ENCODE measurements at places on chromosomes 16 and 17.

DNA sequence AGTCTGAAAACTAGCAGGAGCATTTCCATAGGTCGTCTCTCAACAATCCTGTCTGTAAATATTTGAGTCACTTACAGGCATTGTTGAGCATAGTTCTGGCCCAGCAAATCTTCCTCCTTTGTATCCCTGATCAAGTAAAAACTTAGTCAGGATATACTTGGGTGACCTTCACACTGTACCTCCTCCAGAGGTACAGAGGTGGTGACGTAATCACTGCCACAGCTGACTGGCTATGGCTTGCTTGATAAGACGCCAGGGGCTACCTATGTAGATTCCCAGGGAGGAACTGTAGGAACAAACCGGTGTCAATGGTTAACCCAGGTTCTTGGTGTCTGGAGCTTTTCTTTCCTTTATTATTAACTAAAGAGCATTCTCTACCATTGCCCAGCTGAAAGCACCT is at the start of gene KCNJ16:
KCNJ16 (plus strand) TSS at position 270 of the 400 bp plus-strand sequence. CDS start 56,863 bp downstream, outside the sequence.
- DNase-seq: no peak

DNA sequence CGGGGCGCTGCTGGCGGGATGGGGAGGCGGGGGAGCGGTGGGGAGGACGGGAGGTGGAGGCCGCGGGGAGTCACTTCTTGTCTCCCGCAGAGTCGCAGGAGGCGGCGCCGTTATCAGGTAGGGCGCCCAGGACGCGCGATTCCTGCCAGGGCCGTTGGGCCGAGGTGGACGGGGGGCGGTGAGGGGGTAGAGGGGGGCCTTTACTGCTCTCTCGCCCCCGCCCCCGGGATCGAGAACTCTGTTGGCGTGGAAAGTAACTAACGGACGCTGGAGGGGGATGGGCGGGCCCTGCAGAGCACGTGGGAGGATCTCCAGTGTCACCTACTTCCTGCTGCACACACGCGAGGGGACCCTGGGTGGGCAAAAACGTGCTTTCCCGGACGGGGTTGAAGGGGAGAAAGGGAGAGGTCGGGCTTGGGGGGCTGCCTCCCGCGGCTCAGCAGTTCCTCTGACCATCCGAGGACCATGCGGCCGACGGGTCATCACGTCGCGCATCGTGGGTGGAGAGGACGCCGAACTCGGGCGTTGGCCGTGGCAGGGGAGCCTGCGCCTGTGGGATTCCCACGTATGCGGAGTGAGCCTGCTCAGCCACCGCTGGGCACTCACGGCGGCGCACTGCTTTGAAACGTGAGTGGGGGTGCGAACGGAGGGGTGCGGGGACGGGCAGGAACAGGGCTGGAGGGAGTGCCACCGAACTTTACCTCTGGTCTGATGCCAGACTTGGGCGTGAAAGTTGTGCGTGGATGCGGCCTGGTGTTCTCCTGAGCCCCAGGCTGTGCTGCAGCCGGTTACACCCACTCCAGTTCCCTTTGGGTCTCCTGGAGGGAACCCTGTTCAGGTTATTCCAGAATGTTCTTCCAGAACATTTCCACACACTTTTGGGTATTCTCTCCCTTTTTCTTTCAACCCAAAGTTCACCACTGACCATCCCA is 569 bp downstream of the PRSS21 start:
- no peak for DNase-seq

- peak; percentile 15 for DNase-seq
Observed at GRCh38 chr17:10149573-10150399, 48.6 kb downstream of the GAS7 start.

DNA sequence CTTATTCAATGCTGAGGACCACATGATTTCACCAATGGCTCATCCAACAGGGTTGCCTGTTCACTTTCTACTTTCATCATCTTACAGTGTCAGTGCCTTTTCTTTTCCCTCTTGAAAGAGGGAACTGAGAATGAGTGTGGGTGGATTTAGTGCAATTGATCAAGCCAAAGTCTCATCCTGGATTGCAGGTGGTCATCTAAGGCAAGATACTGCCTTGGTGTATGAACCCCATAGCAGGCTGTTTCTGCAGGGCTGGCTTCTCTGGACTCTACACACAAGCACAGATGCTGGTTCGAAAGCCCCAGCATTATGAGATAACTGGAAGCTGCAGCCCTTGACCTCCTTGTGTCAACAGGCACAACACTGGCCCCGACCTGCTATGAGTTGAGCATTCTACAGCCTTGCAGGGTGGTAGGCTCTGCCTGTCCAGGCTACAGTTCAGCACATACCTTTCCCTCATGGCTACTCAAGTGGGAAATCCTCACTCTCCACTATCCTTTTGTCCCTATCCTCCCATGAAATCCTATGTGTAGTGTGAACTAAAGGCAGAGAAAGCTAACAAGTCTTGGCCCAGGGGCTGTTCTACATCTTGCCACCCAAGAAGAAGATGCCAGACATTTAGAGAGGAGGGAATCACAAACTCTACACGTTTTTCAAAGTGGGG is 358.7 kb downstream of the SLC39A11 start:
- no peak for DNase-seq

DNA sequence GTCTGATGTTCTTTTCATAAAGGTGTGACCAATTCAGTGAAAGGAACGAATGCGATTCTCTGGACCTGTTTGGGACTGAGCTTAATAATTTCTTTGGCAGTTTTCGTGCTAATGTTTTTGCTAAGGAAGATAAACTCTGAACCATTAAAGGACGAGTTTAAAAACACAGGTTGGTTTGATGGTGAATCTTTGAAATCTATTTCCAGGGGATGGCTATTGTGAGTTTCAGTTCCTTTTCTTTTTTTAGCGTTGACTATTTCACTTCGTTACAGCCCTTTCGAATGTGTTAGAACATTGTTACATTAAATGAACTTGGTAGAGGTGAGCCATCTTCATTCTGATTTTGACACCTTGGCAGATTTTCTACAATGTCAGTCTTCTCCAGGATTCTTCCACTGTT is 1.2 kb downstream of the TNFRSF17 start:
- DNase-seq: no peak

- DNase-seq: no peak
Observed at GRCh38 chr16:61645561-61645960, 390.7 kb downstream of the CDH8 start.

GRCh38 chr16:77682586-77682985 is 39.7 kb upstream of the NUDT7 start:
- no peak for DNase-seq

DNA sequence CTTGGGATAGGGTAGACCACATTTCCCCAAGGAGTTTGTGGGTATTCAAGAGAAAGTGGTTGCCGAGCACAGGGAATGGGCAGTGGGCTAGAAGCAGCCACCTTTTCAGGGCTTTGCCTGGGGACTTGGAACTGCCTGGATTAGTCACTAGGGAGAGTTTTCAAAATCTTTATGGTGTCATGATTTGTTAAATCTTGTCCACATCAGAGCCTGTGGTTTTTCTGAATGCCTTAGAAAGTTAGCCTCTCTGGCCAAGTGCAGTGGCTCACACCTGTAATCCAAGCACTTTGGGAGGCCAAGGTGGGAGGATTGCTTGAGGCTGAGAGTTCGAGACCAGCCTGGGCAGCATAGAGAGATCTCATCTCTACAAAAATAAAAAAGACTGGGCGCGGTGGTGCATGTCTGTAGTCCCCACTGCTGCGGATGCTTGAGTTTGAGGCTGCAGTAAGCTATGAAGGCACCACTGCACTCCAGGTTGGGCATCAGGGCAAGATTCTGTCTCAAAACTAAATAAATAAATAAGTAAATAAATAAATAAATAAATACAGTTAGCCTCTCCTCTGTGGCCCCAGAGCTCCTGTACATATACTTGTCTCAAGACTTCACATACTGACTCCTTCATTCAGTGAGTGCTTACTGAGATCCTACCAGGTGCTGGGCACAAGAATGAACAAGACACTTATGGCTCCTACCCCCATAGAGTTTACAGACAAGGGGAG is 76.3 kb upstream of the HNF1B start:
- no peak for DNase-seq

GRCh38 chr16:29825145-29826044 is 5.1 kb downstream of the MVP start:
- peak; percentile 57 for DNase-seq

DNA sequence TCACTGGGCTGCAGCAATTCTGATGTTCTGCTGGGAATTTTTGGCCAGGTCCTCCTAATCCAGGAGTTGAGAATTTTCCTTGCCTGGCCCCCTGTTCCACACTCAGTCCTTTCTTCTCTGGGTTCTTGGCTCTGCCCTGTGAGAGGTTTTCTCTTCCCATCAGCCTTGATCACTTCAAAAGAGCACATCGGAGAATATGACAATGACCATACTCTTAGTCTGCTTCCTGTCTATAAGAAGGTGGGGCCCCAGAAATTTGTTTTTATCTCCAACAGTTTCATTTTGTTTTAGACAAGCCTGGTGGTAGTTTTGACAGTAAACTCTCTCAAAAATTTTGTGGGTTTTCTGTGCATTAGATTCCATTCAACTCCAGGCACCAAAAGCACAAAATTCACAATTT is 70.7 kb downstream of the C17orf67 start:
- no peak for DNase-seq

DNA sequence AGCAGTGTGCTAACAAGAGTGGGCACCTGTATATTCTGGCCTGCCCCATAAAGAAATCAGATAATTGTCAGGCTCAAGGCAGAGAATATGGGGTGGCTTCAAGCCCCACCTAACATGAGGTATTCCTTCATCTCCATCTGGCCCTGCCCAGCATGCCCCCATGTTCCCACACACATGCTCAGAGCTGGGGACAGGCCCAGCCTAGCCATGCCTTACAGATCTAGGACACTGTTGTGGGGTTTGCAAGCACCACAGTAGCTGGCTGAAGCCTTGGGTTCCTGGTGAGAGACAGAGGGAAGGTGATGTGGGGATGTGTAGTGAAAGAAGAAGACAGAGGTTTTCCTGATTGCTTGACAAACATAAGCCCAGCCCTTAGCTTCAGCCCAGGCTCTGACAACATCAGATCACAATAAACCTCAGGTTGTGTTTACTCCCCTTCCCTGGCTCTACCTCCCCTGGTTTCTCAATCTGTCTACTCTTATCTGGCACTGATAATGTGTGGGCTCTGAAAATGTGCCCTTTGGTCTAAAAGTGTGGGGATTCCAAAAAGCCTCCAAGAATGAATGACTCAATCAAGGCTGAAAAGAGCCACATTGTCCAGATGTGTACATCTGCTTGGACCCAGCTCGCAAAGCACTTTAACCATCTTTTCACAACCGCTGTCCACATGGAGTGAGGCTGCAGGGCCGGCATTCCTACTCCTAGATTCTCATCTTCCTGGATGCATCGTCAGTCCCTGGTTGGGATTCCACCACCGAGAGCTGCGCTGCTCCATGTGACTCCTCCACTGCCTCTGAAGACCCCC is 34.4 kb downstream of the CDRT4 start:
- no peak for DNase-seq

- no peak for DNase-seq
Observed at GRCh38 chr17:8015957-8016631, 13.7 kb downstream of the GUCY2D start.

GRCh38 chr17:57755480-57756070 is 10.5 kb upstream of the CCDC182 start:
- no peak for DNase-seq

DNA sequence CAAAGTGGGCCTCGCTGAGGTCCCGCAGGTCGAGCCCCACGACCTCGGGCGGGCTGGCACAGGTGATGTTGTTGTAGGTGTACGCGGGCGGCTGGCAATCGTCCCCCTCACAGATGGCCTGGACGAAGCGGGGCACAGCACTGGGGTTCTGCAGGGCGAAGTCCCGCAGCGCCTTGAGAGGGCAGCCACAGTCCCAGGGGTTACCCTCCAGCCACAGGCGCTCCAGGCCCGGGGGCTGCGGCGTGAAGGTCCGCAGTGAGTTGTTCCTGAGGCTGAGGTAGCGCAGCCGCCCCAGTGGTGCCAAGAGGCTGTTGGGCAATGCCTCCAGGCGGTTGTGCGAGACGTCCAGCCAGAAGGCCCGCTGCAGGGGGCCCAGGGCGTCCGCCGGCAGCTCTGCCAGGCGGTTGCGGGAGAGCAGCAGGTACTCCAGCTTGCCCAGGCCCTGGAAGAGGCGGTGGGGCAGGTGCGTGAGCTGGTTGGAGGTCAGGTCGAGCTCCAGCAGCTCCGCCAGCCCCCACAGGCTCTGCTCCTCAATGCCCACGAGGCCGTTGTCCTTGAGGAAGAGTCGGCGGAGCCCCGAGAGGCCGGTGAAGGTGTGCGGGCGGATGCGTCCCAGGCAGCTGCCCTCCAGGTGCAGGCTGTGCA is 2.8 kb downstream of the IGFALS start:
- no peak for DNase-seq

DNA sequence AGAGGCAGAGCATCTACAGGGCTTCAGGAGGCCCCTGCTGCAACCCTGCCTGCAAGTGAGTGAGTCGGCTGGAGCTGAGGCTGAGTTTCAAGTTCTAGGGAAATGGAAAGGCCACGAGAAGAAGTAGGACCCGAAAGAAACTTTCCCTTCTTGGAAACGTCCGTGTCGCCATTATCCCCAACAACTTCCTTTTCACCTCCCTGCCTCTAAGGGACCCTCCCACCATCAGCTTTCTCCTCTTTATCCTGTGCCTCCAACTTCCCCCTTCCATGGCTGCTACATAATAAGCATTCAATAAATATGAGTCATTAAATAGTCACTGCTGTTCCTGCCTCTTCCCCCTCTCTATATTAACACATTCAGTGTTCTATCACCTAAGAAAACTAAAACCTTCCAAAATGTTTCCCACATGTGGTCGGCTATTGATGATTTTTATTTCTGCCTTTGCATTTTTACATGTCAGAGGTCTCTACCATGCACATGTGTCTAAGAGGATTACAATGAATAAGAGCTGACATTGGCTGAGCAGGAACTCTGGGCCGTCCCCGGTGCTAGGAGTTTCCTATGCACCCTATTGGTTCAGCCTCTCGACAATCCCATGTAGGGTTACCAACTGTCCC is 115.9 kb upstream of the TNRC6C start:
- DNase-seq: no peak

DNA sequence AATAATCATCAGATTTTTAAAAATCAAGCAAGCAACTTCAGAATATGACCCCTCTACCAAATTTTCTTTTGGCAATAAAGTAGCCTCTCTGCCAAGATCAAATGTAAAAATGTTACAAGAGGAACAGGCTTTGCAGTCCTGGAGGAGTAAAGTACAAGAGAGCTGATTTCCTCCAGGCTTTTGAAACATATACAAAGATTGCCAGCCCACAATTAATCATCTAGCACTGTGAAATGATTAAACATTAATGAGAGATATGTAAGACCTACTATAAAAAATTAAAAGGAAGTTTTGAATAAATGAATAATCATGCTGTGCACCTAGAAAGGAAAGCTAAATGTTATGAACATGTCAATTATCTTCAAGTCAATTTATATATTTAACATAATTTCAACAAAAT is 26.3 kb downstream of the TXNDC11 start:
- no peak for DNase-seq

DNA sequence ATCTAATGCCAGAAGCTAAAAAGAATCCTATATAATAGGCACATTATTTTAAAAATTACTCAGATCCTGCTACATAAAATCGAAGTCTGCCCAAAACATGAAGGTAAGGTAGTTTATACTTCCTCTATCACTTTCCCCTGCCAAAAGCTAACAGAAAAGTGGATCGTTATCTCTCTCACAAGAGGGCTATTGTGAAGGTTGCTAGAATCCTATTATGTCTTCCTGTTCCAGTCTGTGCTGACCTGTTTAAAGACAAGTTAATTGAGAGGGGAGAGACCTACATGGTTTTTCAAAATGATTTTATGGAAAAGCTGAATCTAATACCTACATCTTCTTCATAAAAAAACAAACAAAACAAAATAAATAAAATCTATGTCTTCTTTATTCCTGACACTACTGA is 1410.9 kb upstream of the CDH8 start:
- DNase-seq: no peak

- no peak for DNase-seq
Observed at GRCh38 chr16:54812229-54812628, 118.4 kb upstream of the IRX5 start.
